Activated T-helper 1 cell treated with anti-CD3 and anti-CD28 coated beads, Interleukin-2, amount 50 U/mL, for 16 hours (primary cell): ENCODE measurements at places on chromosomes 11 and 22.

GRCh38 chr22:41917375-41917902 is 2.6 kb upstream of the SHISA8 start:
- DNase-seq: no peak

GRCh38 chr22:26483043-26483438 is 542 bp downstream of the HPS4 start:
- no peak for DNase-seq

GRCh38 chr11:104618954-104619353 is 279.3 kb downstream of the CASP12 start:
- no peak for DNase-seq

DNA sequence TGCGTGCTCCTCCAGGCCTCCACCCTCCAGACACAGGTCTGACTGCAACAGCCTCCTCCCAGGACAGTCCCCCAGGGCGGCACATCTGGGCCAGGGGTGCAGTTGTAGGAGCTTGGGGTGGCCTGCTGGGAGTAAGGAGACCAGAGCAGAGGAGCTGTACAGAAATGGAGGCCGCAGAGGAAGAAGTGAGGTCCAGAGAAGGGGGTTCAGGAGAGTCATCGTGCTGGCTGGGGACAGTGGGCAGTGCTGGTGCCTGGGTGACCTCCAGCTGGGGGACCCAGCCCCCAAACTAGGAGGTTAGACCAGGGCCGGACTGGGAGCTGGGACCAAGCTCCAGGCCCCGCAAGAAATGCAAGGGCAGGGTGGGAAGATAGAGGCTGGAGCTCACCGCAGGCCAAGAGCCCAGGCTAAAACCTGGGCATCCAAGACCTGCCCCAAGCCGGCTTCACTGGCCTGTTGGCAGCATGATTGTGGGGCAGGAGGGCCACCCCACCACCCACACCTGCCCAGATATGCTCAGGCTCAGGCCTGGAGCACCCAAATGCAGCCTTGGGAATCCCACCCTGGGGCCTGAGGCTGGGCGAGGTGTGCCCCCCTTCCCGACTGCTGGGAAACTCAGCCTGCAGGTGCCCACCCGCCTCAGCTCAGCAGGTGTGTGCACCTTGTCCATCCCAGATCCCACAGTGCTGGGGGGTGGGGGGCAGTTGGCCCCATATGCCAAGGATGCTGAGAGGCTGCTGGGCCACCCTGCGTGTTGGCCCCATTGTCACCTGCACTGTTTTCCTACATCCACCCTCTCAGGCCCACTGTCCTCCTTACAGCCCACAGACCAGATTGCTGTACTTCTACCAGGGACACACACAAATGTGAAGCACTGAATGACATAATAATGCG is 96.9 kb downstream of the MORC2 start:
- DNase-seq: no peak

DNA sequence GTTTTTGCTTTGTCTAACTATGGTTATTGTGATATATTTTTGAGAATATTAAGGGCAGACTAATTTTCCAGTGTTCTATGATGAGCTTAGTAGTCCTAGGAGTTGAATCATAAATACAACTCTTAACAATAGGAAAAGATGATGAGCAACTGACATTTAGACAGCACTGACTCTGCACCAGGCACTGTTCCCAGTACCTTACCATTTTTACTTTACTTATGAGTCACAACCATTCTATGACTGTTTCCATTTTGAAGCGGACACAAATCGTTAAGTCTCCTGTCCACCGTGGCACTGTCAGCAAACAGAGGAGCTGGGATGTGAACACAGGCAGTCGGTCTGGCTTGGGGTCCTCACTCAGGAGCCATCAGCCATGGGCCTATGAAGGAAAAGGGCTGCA is 3.4 kb upstream of the SCGB2A2 start:
- no peak for DNase-seq

DNA sequence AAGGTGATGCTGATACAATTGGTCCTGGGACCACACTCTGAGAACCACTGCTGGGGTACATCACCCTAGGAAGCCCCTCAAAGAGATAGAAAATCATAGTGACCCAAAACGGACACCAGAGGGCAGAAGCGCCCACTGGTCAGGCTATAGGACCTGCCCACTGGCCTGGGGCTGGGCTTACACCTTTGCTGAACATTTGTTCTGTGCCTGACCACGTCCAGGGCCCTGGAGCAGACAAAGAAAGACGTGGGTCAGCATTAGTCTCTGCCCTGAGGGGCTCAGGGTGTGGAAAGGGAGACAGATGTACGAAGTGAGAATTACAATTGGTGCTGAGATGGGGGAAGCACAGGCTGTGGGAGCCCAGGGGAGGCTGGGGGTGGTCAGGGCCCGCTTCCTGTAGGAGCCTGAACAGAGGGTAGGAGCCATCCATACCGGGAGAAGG is 14.4 kb upstream of the SERPINH1 start:
- no peak for DNase-seq

- no peak for DNase-seq
Measured at GRCh38 chr22:39990686-39991085, 4.1 kb upstream of the FAM83F start.

- DNase-seq: no peak
Measured at GRCh38 chr11:70545610-70545912, 147.2 kb downstream of the CTTN start.

- no peak for DNase-seq
Measured at GRCh38 chr22:35971456-35972119, 57.0 kb downstream of the RBFOX2 start.

GRCh38 chr11:112727341-112727841 is 233.8 kb upstream of the NCAM1 start:
- DNase-seq: no peak

DNA sequence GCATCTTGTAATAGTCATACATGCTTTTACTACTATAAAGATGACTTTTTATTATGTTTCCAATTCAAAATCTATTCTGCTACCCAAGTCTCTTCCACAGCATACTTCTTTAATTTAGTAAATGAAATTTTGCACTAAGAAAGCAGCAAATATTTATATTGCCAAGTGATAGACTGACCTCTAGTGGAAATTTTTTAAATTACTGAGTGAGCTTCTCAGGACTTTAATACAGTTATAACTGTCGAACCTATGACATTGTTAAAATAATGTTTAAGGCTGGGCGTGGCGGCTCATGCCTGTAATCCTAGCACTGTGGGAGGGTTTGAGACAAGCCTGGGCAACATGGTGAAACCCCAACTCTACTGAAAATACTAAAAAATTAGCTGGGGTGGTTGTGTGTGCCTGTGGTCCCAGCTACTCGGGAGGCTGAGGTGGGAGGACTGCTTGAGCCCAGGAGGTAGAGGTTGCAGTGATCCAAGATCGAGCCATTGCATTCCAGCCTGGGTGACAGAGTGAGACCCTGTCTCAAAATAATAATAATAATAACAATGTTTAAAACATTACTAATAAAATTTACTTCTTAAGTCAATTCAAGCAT is 27.3 kb downstream of the STK33 start:
- DNase-seq: no peak

DNA sequence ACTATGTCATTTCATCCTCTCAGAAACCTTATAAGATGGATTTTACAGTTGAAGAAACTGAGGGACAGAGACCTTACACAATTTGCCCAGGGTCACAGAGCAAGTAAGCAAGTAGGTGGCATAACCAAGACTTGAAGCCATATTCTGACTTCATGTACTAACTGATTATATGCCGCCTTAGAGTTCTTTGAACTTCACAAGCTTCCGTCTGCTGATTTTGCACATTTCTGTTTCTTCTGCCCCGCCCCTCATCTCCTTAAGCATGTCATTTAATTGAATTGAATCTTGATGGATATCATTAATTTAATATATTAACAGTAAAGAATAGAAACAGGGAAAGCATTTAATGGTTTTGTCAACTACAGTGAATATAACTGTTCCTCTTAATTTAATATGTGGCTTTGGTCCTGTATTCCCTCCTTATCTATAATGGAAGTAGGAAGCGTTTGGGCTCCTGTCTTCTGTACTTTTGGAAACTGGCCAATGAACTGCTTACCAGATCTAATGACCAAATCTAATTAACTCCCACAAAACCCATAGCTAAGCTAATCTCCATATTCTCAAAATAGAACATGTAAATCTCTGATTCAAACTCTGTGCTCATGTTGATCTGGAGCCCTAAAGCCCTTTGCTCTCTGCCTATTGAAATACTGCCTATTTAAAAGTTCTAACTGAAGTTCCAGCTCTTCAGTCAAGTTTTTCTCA is 30.4 kb downstream of the SIK2 start:
- no peak for DNase-seq
